Chondrocyte (in vitro differentiated cells): ENCODE measurements at places on chromosomes 7 and 10. TPM values are rescaled to one million over a fixed set of nuclear protein-coding genes. Genes with fewer than 3 reads are reported as not detected.

DNA sequence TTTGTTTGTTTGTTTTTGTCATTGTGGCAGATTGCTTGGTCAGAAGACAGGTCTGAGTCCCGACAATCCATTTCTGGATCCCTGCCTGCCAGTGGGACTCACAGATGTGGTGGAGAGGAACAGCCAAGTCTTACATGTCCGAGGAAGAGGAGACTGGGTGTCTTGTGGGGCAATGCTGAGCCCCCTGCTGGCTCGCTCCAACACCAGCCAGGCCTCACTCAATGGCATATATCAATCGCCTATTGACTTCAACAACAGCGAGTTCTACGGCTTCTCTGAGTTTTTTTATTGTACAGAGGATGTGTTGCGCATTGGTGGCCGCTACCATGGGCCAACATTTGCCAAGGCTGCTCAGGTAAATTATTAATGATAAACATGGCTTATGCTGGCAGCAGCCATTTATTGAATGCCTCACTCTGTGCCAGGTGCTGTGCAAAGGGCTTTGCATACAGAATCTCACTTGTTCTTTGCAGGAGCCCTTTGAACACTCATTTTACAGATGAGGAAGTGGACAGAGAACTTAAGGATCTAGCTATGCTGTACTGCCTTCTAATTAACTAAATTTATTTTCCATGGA is 33.3 kb downstream of the COX15 start:
- peaks cover 5% of the 10 kb centered on the region for H3K4me1 ChIP-seq
- no peaks in the 10 kb centered on the region for H3K27me3 ChIP-seq
- DNase-seq, result no peak
- H3K4me3 ChIP-seq, result no peak overlapping the region

ICA1 gene
- total RNA-seq, result 2.2 to 5.0 TPM (median 3.7 TPM) in 3 replicates

GRCh38 chr10:20686015-20686635 is 211.0 kb downstream of the NEBL start:
- H3K27me3 ChIP-seq, result no peaks in the 10 kb centered on the region
- H3K4me1 ChIP-seq, result no peaks in the 10 kb centered on the region
- H3K27ac ChIP-seq, result no peak overlapping the region
- H3K36me3 ChIP-seq, result no peaks in the 10 kb centered on the region
- no peak for DNase-seq

CACNB2 gene
- 0.10 to 0.38 TPM (median 0.25 TPM) in 3 replicates for total RNA-seq

DNA sequence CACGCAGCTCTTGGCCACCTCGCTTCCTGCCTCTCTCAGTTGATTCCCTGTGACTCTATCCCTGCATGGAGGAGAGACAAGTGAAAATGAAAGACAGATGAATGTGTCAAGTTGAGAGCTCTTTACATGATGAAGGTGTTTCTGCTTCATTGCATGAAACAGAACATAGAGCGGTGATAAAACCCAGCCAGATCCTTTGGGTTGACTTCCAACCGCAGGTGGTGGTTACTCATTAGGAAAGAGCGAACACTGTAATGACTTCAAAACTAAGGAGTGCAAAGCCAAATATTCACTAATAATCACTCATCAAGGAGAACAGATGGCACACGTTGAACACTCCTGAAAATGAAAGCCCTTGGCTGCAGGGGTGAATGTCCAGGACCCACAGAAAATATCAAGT is 31.8 kb upstream of the WDR11 start:
- H3K4me3 ChIP-seq, result no peak overlapping the region
- no peaks in the 10 kb centered on the region for H3K36me3 ChIP-seq
- no peak overlapping the region for H3K27ac ChIP-seq
- DNase-seq, result no peak

LRRC27 gene
- 10.2 to 14.4 TPM (median 13.2 TPM) in 3 replicates for total RNA-seq

DNA sequence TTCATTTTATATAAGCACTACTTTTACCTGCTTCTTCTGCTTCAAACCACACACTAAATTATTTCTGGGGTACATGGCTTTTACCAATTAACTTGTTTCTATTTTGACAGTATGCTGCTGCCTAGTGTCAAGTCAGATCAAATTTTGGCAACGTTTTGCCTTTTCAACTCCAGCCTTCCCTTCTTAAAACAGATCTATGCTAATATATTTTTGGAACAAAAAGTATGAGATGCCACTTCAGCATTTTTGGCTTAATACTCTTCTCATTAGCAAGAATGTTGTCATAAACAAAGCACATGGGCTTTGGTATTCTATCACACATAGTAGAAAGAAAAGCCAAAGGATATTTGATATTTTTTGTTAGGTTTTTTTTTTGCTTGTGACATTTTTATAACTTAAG is 47.8 kb downstream of the SPAM1 start:
- no peaks in the 10 kb centered on the region for H3K4me1 ChIP-seq
- peaks cover 12% of the 10 kb centered on the region for H3K27me3 ChIP-seq
- no peak for DNase-seq
- H3K36me3 ChIP-seq, result no peaks in the 10 kb centered on the region
- H3K4me3 ChIP-seq, result no peak overlapping the region
- H3K27ac ChIP-seq, result no peak overlapping the region

ZNF716 gene
- total RNA-seq, result not detected in 3 replicates

- no peak overlapping the region for H3K27ac ChIP-seq
- peak; percentile 59 for DNase-seq
- no peak overlapping the region for H3K4me3 ChIP-seq
- H3K36me3 ChIP-seq, result no peaks in the 10 kb centered on the region
- H3K4me1 ChIP-seq, result peaks cover 13% of the 10 kb centered on the region
Measured at GRCh38 chr7:44377681-44378421, 52.5 kb upstream of the CAMK2B start.

- peaks cover 4% of the 10 kb centered on the region for H3K4me1 ChIP-seq
- peaks cover 12% of the 10 kb centered on the region for H3K36me3 ChIP-seq
- H3K27ac ChIP-seq, result peak overlapping the region; percentile 83
- no peaks in the 10 kb centered on the region for H3K27me3 ChIP-seq
- DNase-seq, result no peak
- H3K4me3 ChIP-seq, result no peak overlapping the region
Measured at GRCh38 chr10:26755443-26755903, 58.0 kb downstream of the PDSS1 start.

DNA sequence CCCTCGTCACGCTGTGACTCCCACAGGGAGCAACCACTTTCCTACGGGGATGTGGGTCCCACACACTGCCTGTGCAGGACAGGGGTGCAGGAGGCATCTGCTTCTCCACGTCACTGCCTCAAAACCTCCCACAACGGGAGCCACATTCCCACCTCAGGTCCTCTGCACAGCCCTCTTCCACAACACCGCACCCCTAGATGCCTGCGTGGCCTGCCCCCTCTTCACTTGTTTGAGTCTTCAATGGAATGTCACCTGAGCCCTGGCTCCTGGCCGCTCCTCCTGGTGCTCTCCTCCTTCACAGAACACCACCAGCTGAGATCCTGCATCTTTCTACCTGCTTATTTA is 73.6 kb downstream of the MAD1L1 start:
- H3K27ac ChIP-seq, result no peak overlapping the region
- no peak overlapping the region for H3K4me3 ChIP-seq
- no peaks in the 10 kb centered on the region for H3K27me3 ChIP-seq
- H3K36me3 ChIP-seq, result peaks cover 2% of the 10 kb centered on the region
- H3K4me1 ChIP-seq, result peaks cover 22% of the 10 kb centered on the region
- no peak for DNase-seq

GRCh38 chr7:101171442-101171837 is 6.1 kb upstream of the VGF start:
- no peak overlapping the region for H3K4me3 ChIP-seq
- no peaks in the 10 kb centered on the region for H3K36me3 ChIP-seq
- peaks cover 77% of the 10 kb centered on the region for H3K27me3 ChIP-seq
- DNase-seq, result no peak

DNA sequence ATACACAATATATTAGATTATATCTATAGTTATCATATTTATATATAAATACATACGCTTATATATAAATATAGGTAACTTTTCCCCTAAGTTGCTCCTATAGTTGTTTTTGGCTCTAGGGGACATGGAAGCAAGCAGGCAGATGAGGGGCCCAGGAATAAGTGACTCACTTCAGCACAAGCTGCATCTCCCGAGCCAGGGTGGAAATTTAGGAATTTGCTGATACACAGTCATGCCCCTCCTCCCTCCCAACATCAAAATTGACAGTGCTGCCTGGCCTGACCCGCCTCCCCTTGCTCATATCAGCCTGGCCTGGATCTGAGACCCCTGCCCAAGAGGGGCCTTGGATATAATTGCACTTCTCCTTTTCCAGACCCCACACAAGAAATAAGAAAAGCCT is 33.8 kb downstream of the MKI67 start:
- H3K4me3 ChIP-seq, result no peak overlapping the region
- H3K36me3 ChIP-seq, result no peaks in the 10 kb centered on the region
- DNase-seq, result no peak
- no peaks in the 10 kb centered on the region for H3K4me1 ChIP-seq
- no peaks in the 10 kb centered on the region for H3K27me3 ChIP-seq

DNA sequence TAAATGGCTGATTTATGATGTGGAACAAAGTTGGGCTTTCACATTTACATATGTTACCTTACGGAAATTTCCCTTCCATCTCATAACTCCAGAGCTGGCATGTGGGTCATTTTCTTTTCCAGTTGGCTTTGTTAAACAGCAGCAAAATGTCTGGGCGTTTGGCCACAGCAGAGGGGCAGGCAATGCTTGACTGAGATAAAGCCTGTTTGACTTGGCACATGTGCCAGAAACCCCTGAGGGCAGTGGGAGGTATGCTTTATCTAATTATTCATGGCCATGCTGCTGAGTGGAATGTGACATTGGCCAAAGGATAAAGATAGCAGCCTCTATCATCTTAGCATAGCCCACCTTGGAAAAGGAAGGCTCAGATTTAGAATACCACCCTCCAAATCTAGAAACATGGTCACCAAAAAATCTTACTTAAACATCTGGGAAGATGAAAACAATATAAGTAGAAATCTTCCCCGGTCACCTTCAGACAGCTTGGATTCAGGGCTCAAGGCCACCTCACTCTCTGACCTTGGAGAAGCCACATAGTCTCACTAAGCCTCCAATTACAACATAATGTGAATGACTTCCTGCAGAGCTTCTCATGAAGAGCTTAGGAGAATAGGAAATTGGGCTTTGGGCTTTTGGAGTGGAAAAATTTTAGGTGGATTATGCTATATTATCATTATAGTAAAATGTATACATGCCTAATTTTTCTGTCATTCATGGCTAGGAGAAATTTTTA is 101.5 kb downstream of the GRM3 start:
- peaks cover 8% of the 10 kb centered on the region for H3K27me3 ChIP-seq
- no peak overlapping the region for H3K27ac ChIP-seq
- DNase-seq, result no peak
- peaks cover 3% of the 10 kb centered on the region for H3K4me1 ChIP-seq
- no peak overlapping the region for H3K4me3 ChIP-seq
- no peaks in the 10 kb centered on the region for H3K36me3 ChIP-seq

UNCX gene
- not detected in 3 replicates for total RNA-seq

DNA sequence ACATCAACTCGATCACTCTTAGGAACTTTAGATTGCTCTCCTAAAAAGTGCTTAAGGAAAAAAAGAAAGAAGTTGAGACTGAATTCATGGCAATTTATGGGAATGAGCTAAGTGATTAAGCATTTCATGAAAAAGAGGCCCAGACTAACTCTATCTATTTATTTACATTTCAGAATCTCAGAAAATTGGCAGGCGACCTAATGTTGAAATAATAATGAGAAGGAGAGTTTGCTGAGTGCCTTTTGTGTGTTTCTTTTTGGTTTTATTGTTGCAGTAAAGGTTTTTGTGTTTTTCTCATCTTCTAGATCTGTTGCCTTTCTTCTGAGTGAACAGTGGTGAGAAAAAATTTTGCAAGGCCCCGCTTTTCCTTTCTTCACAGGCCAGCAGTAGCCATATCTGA is 3.8 kb downstream of the GRK5 start:
- peak overlapping the region; percentile 89 for H3K27ac ChIP-seq
- no peak for DNase-seq
- peaks cover 51% of the 10 kb centered on the region for H3K4me1 ChIP-seq
- no peaks in the 10 kb centered on the region for H3K36me3 ChIP-seq
- peak overlapping the region; percentile 35 for H3K4me3 ChIP-seq

LEP gene
- not detected in 3 replicates for total RNA-seq

SPRN gene
- total RNA-seq, result 2.4 to 7.3 TPM (median 6.5 TPM) in 3 replicates
